ENCODE measurements at places on chromosomes 3 and 15.

DNA sequence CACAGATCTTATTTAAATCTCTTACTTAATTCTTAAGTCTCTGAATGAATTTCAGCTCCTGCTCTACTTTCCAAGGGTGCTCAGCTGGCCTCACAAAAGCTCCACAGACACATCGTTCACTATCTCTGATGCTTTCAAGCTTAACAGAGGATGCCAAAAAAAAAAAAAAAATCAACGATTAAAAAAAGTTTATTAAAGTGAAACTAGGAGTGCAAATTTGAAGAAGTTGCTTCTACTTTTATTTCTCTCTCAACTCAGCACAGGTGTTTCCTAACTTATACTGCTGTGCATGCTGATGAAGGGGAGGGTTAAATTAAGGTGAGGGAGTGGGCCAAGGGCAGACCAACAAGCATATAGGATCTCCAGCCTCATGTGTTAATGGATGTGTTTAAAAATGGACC, 157.2 kb downstream of the TIGIT start:
- DNase-seq: no peak

- no peak for DNase-seq
Observed at GRCh38 chr3:46981932-46982471, 2.5 kb downstream of the NBEAL2 start.

GRCh38 chr3:51947215-51947900, 5.2 kb downstream of the PARP3 start:
- DNase-seq: no peak

DNA sequence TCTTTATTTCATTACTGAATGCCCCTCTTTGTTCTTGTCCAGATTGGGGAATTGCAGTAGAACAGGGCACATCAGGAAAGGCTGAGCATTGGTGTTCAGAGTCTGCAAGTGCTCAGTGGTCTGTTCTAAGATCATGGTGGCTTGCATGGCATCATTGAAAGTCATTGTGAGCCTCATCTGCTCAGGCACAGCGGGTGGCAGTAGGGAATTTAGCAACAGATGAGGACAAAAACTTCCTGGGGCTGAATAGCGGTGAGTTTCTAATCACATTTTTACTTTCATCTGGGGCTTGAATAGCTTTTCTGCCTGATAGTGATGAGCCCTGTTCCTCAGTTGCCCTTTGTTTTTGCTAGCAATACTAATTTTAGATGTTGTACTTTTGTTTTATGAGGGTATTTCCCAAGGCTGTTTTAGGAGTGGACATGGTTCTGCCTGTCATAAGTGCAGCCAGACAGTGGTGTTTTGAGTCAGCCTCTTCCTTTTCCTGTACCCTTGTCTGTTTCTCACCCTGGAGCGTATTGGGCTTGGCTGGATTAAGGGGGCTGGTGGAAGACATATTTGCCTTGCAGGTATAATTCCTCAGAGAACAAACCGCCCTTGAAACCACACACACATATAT, 127.2 kb upstream of the IL12A start:
- no peak for DNase-seq

- no peak for DNase-seq
Observed at GRCh38 chr3:46853441-46854415, 9.5 kb downstream of the MYL3 start.

DNA sequence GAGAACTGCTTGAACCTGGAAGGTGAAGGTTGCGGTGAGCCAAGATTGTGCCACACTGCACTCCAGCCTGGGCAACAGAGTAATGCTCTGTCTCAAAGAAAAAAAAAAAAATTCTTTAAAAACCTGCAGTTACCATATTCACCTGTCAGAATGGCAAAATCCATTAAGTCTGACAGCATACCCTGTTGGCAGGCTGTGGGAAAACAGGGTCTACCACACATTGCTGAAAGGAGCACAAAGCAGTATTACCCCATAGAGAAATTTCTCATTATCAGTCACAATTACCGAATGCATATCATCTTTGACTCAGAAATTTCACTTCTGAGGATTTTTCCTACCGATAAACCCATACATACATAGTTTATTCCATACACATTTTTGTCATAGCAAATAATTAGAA, 264.1 kb upstream of the SLCO3A1 start:
- no peak for DNase-seq

DNA sequence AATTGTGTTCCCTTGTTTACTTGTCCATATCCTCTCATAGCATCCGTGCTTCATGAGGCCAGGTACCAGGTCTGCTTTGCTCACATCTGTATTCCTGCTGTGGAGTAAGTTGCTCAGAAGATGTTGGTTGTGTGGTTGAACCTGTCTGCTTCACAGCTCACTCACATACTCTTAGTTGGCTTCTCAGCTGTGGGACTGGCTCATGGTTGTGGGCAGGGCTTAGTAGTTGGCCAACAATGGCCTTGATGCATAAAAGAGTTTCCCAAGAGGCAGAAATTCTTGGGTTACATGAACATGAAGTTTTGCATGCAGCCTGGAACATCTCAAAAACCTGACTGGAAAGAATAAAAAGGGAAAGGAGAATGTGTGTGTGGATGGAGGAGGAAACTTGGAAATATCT, 17.0 kb downstream of the CELF6 start:
- no peak for DNase-seq

DNA sequence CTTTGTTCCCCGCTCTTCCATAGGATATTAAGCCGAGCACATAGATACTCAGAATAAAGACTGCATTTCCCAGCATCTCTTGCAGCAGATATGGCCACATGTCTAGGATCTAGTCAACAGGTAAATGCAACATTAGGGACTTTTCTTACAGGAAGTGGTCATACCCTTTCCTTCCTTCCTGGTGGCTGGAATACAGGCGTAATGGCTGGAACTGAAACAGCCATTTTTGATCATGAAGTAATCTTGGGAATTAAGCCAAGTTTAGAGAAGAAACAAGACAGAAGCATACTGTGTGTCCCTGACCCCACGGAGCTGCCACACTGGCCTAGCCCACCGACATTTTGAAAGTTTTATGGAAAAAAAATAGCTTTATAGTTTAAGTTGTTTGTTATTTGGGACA, 234.0 kb downstream of the XXYLT1 start:
- DNase-seq: no peak

GRCh38 chr3:156509189-156510174, 45.4 kb downstream of the SSR3 start:
- peak; percentile 25 for DNase-seq

DNA sequence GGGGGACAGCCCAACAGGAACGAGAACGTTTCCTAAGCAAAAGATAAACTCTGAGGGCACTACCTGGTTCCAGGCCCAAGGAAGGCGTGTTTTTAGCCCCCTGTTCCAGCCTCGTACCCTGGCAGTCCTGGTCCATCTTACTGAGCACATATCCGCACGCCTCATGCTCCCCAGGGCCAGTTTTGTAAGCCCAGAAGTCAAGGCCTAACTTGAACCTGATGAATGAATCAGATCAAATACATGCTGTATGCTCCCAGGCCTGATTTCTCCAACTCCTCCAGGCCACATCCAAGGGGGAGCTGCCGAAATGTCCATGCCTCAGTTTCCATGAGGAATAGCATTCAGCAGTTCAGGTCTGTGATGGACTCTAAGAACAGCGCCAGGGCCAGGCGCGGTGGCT, 14.3 kb upstream of the DOCK3 start:
- no peak for DNase-seq

GRCh38 chr3:9903238-9903624, 583 bp downstream of the IL17RE start:
- no peak for DNase-seq

- no peak for DNase-seq
Observed at GRCh38 chr3:13011573-13012220, 61.5 kb downstream of the IQSEC1 start.

DNA sequence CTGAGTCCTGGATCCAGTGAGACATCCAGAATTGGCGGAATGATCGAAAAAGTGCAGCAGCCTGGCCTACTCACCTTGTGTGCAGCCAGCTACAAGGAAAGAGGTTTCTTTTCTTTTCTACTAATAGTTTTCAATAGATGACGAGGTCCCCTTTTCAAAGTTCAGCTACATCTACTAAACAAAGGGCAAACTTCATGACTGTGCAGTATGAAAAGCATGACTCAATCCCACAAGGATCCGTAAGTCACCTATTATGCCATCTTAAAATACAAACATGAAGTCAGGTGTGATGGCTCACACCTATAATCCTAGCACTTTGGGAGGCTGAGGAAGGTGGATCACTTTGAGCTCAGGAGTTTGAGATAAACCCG, 16.7 kb downstream of the MIX23 start:
- DNase-seq: no peak

GRCh38 chr3:17905996-17906395, 163.6 kb upstream of the TBC1D5 start:
- DNase-seq: no peak

DNA sequence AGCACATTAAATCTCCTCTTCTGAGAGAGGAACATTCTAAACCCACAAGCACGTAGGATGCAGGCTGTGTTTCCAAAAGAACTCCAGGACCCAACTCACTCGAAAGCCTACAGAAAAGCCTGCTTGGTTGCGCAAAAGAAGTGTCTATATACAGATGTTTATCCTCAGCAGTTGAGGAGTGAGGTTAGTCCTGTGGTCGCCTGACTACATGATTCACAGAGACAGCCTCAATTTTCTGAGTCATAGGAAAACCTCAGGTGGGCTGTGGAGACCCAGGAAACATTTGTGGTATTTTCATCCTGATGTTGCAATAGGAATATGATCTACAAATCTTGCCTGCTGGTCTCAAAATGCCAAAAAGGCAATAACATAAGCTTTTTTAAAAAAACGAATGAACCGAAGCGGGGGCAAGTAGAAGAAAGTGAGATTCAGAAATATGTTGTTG, 183.8 kb upstream of the THRB start:
- no peak for DNase-seq

GRCh38 chr3:141807277-141808033, 44.2 kb downstream of the GRK7 start:
- DNase-seq: no peak

GRCh38 chr15:74399511-74400312, 32.3 kb upstream of the CYP11A1 start:
- no peak for DNase-seq

GRCh38 chr15:49521802-49522201, 98.8 kb downstream of the FGF7 start:
- no peak for DNase-seq

- DNase-seq: peak; percentile 45
Observed at GRCh38 chr15:100250176-100250800, 91.5 kb downstream of the ADAMTS17 start.

DNA sequence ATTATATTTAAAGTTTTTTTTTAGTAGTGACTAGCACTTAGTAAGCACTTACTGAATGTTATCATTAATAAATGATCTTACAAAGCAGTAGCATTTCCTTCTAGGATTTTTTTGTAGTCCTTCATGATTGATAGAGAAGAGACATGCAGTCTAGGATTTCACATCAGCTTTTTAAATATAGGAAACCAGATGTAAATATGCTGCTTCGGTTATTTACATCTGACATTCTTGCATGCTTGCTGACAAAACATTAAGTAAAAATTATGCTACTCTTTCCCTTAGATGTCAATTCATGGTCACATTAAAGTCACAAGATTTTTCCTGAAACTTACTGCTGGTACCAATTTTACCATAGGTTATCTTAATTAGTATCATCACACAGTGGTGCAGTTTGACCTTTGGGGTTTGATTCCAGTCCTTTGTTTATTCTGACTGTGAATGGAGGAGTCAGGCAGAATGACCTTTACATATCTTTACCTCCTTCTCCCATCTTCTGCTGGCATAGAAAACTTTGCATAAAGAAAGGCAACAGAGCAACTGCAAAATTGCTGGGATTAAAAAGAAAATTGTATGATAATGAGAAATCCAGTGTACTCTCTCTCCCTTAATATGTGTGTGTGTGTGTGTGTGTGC, 286.5 kb downstream of the LPP start:
- no peak for DNase-seq

DNA sequence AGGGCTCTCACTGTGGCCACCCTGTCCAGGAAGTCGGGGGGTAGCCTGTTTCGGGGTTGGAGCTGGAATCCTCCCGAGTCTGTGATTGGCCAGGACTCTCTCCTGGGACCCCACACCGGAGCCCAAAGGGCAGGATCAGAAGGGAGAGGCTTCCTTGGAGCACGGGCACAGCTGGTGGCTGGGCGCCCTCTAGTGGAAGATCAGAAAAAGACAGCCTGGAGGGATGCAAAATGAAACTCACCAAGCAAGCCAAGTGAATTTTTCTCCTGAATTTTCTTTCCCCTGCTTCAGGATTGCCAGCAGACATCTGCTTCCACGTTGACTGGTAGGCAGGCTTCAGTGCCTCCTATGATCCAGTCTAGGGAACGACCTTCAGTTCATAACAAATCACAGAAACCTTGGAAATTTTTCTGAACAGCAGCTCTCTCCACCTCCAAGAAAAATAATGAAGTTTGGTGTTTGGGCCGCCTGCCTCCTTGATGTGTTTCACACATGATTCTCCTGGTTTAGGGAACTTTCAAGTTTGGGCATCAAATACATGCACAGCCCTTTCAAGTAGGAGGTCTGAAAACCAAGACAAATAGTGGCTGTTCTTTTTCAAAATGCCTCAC, 224.6 kb downstream of the VPS13C start:
- peak; percentile 81 for DNase-seq

- DNase-seq: no peak
Observed at GRCh38 chr3:36196058-36196457, 184.2 kb upstream of the STAC start.

GRCh38 chr3:49912881-49913281, 9.2 kb upstream of the MST1R start:
- DNase-seq: no peak

DNA sequence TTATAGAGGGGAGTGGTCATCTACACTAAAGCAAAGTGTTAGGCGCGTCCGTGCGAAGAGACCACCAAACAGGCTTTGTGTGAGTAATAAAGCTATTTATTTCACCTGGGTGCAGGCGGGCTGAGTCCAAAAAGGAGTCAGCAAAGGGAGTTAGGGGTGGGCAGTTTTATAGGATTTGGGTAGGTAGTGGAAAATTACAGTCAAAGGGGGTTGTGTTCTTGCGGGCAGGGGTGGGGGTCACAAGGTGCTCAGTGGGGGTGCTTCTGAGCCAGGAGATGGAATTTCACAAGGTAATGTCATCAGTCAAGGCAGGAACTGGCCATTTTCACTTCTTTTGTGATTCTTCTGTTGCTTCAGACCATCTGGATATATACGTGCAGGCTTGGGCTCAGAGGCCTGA, 47.1 kb downstream of the OIP5 start:
- no peak for DNase-seq
